ENCODE measurements at places on chromosomes 16 and 17.
A peak's percentile ranks its signal among the peaks of the same experiment; 100 is the strongest.

- DNase-seq: no peak
These were observed 324.1 kb upstream of the GOT2 start for GRCh38 chr16:59058250-59058649.

DNA sequence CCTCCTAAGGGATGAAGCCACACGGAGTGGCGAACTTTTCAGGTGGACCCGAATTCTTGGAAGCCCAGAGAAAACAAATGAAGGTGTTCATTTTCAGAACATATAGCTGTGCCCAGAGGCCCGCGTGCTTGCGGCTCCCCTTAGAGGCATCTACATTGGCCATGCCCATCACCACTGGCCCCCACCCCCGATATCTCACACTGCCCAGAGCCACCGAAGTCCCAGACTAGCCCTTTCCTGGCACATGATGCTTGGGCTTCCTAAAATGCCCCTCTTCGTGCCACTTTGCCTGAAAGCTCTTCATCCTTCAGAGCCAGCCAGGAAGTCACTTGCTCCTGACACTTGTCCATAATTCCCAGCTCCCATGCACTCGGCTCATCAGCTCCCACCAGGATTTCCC is 2.1 kb upstream of the HEXIM1 start:
- no peak for DNase-seq

DNA sequence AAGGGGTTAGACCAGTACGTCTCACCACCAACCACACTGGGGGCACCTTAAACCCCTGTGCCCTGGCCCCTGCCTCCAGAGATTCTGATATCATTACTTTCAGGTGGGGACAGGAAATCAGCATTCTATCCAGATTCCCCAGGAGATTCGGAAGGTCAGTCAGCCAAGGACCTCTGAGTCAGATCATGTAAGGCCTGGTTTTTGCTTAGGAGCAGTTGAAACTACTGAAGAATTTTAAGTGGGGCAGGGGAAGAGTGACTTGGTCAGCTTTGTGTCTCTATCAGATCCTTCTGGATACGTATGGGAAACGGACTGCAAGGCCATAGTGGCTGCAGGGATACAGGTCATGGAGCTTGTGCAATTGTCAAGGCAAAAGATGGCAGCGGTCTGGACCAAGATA is 9.0 kb downstream of the EMP2 start:
- no peak for DNase-seq

- no peak for DNase-seq
These were observed 5.3 kb upstream of the WDR24 start for GRCh38 chr16:695355-696089.

- DNase-seq: no peak
These were observed 437.0 kb upstream of the ASIC2 start for GRCh38 chr17:33730131-33730530.

DNA sequence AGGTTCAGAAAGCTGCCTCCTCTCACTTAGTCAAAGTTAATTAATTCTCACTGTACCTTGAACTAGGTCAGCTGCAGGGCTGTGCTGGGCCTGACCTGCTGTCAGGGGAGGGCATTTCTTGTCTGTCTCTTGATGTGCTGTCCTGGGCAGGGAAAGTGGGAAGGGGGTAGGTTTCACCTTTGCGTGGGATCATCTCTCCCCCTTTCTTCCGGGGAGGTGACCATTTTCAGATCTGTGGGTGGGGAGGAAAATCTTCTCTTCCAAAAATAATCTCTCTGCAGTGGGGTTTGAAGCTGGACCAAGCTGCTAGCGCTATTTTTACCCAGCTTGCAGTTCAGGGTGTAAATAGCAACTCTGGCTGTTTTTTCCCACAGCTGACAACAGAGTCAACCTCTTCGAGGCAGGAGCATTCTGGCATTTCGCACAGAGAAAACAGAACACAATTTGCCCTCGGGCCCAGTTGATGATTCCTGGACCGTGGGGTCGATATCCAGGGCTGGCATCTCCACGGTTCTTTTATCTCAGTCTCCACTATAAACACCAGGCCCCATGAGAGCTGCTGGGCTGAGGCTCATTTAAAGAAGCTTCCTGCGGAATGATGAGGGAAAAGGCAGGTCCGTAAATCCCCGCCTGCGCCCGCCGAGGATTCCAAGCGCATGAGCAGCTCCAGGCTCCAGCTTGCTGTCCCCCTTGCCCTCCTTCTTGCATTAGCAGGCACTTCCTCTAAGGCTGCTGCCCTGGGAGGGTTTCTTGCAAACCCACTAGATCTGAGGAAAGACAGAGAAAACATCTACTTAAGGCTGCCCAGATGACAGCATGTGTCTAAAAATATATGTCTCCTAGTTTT is 93.9 kb downstream of the YPEL2 start:
- peak; percentile 70 for DNase-seq

DNA sequence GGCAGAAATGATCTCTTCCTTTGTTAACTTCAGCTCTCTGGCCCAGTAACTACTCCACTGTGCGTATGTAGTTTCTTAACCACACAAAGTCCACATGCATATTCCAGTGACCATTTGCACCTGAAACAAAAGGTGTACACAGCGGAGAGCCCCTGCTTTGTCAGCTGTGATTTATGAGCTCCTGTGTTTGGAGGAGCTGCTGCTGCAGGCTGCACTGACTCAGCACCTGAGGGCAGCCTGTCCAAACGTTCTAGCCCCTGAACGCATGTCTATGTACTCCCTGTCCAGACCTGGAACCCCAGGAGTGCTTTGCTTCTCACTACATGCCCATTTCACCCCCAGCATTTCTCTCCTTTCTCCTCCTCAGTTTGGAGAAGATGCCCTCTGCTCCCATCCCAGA is 216.1 kb downstream of the ABCC12 start:
- DNase-seq: no peak

DNA sequence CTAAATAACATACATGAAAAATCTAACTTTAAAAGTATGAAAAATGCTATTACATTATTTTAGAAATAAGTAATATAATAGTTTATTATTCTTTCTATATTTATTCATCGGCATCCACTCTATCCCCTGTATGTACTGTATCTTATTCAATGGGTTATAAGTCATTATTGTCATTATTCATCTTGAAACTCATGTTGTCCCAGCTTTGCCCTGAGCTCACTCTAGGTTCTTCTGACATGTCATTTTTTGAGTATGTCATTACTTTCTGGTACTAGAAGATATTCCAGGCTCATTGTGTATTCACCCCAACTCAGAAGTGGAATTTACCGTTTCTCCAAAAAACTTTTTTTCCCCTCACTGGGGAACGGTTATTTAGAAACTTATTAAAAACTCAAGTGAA is 53.0 kb upstream of the MNT start:
- DNase-seq: no peak

GRCh38 chr16:80273635-80274538 is 266.9 kb upstream of the DYNLRB2 start:
- no peak for DNase-seq

GRCh38 chr16:17629936-17630335 is 159.2 kb upstream of the XYLT1 start:
- no peak for DNase-seq

DNA sequence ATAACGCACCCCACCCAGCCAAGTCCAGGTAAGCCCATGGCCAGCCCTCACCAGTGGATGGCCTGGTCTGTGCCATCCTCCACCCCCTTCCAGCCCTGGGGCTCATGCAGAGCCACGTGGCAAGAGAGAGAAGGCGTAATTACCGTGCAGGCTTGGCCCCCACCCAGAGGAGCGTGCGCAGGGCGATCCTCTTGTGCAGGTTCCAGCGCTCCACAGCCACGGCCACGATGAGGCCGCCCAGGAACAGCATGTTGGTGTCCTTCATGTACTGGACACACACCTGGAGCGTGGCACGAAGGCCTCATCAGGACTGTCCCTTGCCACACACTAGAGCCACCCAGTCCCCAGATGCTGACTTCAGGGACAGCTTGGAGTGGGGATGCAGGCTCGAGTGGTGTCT is 6.7 kb downstream of the SLC13A5 start:
- no peak for DNase-seq

DNA sequence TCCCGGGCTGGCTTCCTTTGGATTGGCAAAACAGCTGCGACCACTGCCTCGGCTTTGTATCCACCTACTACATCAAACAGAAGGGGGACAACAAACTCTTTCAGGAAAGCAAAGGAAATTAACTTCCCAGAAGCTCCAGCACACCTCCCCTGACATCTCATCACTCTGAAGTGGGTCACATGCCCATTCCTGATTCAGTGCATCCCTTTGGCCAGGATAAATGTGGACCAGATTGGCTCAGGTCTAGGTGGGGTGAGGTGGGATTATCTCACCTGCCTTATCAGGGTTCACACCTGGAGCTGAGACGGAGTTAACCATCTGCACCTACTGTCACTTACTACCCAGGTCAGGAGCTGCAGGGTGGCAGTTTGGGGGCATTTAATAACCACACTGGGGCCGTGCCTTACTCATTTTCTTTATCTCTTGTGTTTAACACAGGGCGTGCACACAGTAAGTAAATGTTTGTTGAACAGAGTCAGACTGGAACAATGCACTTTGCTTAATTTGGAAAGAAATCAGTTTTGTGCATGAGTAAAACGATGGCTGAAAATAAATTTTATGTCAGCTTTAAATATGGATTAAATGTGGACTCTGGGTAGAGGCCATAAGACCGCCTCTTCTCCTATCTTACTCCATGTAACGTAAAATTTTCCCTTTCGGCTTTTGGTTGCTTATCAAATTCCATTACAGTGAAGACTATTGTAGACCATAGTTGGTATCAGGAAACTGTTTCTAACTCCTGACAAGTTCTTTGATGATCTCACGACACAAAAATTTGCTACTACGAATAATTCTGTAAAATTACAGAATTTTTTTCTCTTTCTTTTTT is 36.0 kb downstream of the IQCK start:
- DNase-seq: peak; percentile 86

- DNase-seq: no peak
These were observed 144.7 kb upstream of the TBX2 start for GRCh38 chr17:61254904-61255303.

Data from endothelial cell of umbilical vein (primary cell).